ENCODE measurements at places on chromosomes 7 and 10.

DNA sequence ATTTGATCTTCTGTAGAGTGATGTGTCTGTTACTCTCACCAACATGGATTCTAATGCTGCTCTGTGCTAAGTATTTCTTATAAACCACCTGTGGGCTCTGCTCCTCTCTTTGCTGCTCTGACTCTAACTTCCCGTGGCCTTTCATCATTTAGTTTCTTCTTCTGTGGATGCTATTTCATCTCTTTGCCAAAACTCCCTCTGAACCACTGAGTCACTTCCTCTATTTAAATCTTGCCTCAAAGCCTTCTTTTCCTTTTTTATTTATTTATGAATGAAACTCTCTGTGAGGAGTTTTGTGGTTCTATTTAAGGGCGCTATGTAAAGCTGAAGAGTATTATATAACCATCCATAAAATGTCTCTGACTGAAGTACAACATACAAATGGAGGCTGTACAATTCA is 538.5 kb downstream of the SUGCT start:
- no peak for DNase-seq

DNA sequence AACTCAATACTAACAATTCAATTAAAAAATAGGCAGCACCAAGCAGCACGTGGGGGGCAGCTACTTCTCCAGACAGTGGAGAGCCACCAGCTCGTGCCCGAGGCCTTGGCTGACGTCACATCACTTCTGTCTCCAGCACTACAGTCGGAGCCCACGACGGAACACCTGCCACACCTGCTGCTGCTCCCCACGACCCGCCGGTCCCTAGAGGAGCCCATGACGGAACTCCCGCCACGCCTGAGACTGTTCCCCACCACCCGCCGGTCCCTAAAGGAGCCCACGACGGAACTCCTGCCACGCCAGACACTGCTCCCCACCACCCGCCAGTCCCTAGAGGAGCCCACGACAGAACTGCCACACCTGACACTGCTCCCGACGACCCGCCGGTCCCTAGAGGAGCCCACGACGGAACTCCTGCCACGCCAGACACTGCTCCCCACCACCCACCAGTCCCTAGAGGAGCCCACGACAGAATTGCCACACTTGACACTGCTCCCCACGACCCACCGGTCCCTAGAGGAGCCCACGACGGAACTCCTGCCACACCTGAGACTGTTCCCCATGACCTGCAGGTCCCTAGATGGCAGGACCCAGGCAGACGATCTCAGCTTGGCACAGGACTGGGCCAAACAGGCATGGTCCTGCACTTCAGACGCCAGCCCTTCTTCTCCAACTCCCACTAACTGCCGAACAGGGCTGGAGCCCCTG is 258.0 kb downstream of the ELFN1 start:
- DNase-seq: no peak

DNA sequence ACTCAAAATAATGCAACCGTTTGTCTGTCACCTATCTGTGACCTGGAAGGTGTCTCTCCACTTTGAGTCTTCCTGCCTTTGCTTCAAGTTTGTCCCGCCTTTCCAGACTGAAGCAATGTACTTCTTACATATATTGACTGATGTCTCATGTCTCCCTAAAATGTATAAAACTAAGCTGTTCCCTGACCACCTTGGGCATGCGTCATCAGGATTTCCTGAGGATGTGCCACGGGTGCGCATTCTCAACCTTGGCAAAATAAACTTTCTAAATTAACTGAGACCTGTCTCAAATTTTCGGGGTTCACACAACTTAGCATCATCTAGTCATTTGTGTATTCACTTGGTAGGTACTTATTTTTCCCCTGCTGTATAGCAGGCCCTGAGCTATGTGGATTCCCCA is 65.3 kb upstream of the JCAD start:
- DNase-seq: no peak

DNA sequence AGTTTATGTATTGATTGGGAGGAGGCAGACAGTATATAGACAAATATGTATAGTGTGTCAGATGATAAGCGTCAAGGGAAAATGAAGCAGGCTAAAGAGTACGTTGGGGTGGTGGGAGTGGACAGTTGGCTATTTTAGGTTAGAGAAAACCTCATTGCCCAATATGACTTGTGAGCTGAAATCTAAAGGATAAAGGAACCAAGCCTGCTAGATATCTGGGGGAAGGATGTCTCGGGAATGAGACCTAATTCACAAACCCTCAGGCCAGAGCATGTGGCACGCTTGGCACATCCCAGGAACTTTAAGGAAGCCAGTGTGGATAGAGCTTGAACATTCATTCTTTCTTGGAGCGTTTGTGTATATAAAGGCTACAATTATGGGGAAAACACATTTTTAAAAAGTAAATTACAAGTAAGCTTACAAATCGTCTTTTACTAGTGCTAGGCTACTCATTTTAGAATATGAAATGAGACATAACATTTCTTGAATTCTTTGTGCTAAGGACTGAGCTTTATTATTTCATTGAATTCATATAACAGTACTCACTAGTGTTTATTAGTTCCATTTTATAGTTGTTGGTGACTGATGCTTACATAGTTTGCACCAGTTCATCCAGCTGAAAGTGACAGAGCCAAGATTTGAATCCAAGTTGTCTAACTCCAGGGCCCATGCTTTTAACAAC is 9.7 kb downstream of the FHIP2A start:
- DNase-seq: no peak

DNA sequence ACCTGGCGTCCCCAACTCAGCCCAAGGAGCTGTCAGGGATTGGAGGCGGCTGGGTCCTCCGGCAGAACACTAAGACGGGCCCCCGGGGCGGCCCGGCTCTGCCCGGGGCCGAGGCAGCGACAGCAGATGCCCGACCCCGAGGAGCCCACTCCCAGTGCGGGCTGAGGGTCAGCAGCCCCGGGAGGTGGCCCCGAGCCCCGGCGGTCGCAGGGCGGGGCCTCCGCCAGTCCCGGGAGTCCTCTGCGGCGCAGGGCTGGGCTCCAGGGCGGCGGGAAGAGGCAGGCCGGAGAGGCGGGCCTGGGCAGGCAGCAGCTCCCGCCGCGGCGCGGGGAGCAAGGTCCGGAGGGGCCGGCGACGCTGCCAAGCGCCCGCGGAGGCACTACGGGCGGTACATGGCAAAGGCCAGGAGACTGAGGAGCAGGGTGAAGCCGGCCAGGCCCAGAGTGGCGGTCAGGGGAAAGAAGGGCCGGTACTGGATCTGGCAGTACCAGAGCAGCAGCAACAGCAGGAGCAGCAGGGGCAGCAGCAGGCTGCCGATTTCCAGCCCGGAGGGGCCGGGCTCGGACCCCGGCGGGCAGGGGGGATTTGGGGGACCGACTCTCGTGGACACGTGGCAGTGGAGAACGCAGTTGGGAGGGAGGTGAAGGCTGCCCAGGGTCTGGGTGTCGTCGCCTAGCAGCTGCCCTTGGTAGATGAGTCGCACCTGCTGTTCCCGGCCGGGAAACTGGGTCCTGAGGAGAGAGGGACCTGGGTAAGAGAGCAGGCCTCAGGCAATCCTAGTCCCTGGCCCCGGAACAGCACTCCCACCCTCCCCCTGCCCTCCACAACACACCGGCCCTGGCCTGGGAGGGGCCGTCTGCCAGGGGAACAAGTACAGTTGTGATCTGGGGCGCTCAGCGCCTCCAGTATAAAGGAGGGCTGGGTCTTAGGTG is 827 bp upstream of the FASTK start:
- no peak for DNase-seq

DNA sequence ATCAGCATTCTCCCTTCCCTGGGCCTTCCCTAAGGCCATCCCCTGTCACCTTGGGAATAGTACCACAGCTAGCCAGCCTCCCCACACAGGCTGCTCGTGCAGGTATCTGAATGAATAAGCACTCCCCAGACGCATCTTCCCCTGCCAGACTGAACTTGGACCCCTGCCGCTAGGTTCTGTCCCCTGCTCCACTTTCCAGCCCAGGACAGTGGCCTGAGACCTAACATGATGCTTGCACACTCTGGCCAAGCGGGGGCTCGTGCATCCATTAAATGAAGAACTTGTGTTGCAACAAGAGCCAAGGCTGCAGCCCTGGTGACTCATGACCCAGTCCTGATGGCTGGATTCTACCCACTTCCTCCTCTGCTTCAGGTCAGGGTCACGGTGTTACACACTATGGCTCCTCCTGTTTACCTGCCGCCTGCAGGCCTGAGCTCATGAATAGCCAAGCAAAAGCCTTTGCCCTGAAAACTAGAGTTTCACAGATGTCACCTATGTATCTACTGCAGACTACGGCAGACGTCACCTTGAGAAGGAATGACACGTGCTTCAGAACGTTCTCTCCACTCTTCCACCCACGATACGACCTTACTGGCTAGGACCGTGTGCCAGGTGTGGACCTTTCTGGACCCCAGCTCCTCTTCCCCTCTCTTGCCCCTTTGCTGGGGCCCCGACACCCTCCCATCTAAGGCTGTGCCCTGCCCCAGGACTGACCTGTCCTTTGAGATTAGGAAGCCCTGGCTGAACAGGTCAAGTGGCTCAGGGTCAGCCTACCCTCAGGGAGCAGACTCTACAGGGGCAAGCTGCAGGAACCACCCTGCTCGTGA is 6.5 kb downstream of the ASB13 start:
- no peak for DNase-seq

Data from activated T-helper 1 cell treated with anti-CD3 and anti-CD28 coated beads, Interleukin-2, amount 50 U/mL, for 16 hours (primary cell).